Prostate gland (tissue), 2 donors: ENCODE measurements at places on chromosomes 13 and 19. TPM values are rescaled to one million over a fixed set of nuclear protein-coding genes. Genes with fewer than 3 reads are reported as not detected.

Gene SIGLEC8
- total RNA-seq, result 1.0 TPM

Gene ZNF772
- total RNA-seq, result 37.9 TPM

- no peak for DNase-seq
Measured at GRCh38 chr13:50078895-50079654, 63.8 kb downstream of the KCNRG start.

DNA sequence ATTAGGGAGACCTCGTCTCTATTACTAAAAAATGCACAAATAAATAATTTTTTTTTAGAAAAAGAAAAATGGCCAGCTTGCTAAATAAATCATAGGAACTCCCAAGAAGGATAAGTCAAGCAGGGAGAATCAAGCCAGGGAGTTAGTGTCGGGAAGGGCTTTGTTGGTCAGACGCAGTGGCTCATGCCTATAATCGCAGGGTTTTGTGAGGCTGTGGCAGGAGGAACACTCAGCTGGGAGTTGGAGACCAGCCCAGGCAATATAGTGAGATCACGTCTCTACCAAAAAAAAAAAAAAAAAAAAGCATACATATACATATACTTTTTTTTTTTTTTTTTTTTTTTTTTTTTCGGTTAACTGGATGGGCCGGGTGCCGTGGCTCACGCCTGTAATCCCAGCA is 9.0 kb downstream of the NACC1 start:
- no peak for DNase-seq

- DNase-seq, result no peak
Measured at GRCh38 chr13:88526853-88527215, 855.7 kb downstream of the SLITRK5 start.

DNA sequence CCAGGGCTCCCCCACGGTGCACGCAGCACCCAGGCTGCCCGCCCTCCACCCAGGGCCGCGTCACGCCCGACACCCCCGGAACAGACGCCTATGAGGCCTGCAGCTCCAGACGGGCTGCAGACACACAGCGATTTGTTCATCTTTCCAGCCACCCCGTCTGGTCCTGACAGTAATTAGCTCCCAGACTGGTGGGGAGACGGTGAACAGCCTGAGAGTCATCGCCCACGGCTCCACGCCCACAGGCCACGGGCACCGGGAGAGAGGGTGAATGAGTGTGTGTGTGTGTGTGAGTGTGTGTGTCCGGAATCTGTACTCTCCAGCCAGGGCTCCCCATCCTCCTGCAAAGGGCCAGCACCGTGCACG is 18.1 kb downstream of the GADD45B start:
- no peak for DNase-seq

GRCh38 chr13:31699650-31700049 is 39.7 kb upstream of the RXFP2 start:
- no peak for DNase-seq

GRCh38 chr13:79141082-79141481 is 265.0 kb downstream of the RBM26 start:
- no peak for DNase-seq

DNA sequence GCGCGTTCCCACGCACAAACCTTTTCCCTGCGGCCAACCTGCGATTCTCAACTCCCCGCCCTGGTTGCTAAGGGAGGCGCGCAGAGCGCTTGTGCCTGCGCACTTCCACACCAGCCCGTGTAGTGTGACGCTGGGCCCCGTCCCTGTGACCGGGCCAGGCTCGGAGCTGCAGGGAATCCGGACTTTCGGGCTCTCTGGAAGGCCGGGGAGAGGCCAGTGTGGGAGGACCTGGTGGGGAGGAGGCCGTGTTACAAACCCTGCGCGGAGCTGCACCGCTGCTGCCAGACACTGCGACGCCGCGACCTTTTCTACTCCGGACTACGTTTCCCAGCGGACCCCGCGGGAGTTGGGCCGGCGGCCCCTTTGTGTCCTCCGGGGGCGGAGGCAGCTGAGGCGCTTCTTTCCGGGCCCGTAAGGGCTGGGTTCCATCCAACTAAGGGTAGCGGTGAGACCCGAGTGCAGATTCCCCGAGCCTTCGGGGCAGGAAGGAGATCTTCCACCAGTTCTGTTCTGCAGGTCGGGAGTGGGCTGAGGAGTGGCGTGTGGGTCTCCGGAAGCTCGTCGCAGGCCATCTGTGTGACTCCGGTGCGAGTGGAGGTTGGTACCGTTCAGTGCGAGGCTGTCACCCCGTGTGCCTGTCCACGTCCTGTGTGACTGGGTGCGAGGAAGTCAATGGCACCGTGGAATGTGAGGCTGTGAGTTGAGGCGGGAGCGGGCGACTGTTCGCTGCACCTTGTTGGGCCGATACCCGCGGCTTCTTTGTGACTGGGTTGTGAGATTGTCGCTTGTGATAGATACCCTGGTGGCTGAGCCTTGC is at the start of gene ZNF570:
Gene ZNF570, plus strand, starts transcription at position 396 of the 817 bp plus-strand sequence. CDS start 999 bp downstream, outside the sequence.
- DNase-seq, result peak; percentile 86

DNA sequence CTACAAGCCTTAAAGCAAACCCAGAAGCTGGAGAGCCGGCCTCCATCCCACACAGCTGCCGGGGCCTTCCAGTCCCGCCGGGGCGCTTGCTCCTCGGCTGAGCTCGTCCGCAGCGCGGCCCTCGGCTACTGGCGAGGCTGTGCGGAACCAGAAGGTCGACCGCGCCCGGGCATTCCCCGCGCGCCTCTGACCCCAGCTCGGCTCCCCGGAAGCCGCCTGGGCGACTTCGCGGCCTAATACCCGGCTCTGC is 863 bp downstream of the ANKRD10 start:
- peak; percentile 29 for DNase-seq

DNA sequence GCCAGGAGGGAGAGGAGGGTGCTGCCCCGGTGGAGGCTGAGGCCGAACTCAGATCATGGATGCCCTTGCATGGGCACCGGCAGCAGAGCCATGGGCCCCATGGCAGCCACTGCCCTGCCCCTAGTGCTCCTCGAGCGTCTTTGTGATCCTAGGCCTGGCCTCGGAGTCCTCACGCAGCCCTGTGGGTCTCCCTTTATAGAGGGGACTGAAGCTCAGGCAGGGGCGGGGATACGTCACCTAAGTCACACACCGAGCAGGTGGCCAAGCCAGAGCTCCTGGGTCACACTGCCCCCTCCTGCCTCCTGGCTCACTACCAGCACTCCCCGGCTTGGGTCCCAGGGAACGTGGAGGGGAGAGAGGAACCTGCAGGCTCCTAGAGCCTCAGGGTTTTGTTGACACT is 28.7 kb downstream of the DHX34 start:
- DNase-seq, result no peak
